Activated T-cell treated with anti-CD3 and anti-CD28 coated beads, Interleukin-2, amount 50 U/mL, for 72 hours (primary cell): ENCODE measurements at places on chromosomes 5 and 9. TPM values are rescaled to one million over a fixed set of nuclear protein-coding genes. Genes with fewer than 3 reads are reported as not detected.
A peak's percentile ranks its signal among the peaks of the same experiment; 100 is the strongest.

Gene C6
- total RNA-seq = not detected

Gene GRXCR2
- not detected for total RNA-seq

- no peak for DNase-seq
Measured at GRCh38 chr5:35850967-35851680, 5.6 kb upstream of the IL7R start.

DNA sequence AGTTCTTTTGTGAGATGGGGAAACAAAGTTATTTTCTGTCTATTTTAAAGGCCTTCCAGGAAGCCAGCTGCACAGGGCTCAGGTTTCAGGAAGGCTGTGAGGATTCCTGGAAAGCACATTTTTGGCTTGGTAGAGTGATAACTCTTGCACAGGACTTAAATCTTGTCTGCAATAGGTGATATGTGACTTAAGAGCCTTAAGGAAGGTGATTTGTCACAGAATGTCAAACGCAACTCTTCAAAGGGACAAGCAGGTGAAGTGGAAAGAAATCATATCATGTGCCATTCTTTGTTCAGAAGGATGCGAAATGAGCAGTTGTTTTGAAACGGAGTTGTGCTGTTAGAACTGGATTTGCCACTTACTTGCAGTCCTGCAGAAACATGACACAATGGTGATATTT, 459.3 kb downstream of the MAT2B start:
- DNase-seq = no peak

Gene PCDHB15
- total RNA-seq = not detected

- DNase-seq = peak; percentile 62
Measured at GRCh38 chr5:181223729-181224389, 778 bp downstream of the TRIM41 start.

Gene OXCT1
- total RNA-seq = 63.8 TPM

GRCh38 chr9:3200331-3200774, 325.4 kb downstream of the RFX3 start:
- DNase-seq = no peak

GRCh38 chr5:169085212-169085611, 215.7 kb downstream of the SLIT3 start:
- no peak for DNase-seq

Gene ARSI
- not detected for total RNA-seq

GRCh38 chr5:133652951-133653759, 40.8 kb upstream of the FSTL4 start:
- DNase-seq = no peak

- DNase-seq = no peak
Measured at GRCh38 chr9:132082188-132082587, 2.5 kb upstream of the MED27 start.

- no peak for DNase-seq
Measured at GRCh38 chr5:73122875-73123810, 2.8 kb downstream of the TMEM171 start.

DNA sequence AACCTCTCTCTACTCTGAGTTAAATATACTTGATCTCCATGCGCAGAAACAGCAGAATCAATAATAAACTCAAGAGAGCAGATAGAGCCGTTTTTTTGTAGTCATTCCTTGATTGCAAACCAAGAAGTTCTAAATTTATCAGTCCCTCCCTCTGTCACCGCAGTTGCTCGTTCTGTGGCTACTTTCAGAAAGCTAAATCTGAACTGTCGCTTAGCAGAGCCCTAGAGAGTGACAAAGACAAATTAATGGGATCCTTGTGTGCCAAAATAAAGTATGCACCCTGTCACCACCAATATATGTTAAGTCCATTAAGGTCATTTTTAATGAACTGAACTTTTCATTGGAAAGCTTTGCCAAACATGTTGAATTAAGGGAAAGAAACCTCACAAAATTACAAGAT, 218.3 kb downstream of the ADAMTSL1 start:
- DNase-seq = no peak

Gene INIP
- 43.5 TPM for total RNA-seq

DNA sequence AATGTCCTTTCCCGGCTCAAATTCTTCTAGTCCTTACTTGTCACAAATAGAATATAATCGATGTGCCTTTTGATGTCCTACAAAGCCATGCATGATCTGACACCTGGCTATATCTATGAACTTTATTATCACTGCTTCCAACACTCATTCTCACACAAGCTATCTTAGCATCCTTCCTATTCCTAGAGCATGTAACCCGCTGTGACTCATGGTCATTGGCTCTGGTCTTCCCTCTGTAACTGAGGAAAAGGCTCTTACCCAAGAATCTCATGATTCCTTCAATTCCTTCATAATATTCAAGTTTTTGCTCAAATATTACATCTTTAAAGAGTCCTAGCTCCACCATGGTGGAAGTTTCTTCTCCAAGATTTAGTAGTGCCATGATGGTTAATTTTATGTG, 480.0 kb upstream of the PAPPA start:
- DNase-seq = no peak
